Renal cortical epithelial cell (primary cell): ENCODE measurements at places on chromosomes 3 and 15.
A peak's percentile ranks its signal among the peaks of the same experiment; 100 is the strongest.

GRCh38 chr3:191997093-191997492, 536.1 kb downstream of the PYDC2 start:
- DNase-seq, result no peak

DNA sequence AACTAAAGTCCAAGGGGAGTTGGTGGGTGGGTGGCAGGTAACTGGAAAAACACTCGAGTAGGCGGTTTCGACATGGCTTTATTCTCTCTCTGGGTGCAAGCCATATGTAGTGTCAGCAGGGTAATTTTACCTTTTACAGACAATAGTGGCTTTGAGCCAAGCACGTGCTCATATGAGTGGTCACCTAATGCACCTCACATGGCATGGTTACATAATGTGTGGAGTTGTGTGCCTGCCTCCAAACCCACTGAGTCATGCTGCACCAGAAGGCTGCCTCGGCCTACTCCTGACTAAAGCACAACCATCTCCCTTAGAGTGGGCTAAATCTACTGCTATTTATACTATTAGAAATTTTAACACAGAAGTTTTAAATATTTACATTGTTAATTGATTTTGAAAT, 16.5 kb downstream of the CCRL2 start:
- peak; percentile 78 for DNase-seq

DNA sequence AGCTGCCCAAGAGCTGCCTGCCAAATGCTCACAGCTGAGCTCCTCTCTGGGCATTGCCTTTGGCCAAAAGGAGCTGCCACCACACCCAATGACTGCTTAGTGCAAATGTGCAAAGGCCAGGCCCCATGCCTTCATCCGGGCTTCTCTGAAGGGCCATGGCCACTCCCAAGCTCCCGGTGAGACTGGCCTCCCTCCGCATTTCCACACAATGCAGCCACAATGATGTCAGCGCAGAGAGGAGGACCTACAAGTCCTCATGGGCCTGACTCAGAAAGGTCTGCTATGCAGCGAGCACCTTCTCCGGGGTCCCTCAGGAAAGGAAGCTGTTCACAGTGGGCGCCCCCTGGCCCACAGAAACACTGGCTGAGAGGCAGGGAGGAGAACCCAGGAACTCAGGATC, 12.7 kb downstream of the OXTR start:
- DNase-seq, result no peak

- DNase-seq, result no peak
These were observed 246.5 kb upstream of the GOLIM4 start for GRCh38 chr3:168341956-168342936.

DNA sequence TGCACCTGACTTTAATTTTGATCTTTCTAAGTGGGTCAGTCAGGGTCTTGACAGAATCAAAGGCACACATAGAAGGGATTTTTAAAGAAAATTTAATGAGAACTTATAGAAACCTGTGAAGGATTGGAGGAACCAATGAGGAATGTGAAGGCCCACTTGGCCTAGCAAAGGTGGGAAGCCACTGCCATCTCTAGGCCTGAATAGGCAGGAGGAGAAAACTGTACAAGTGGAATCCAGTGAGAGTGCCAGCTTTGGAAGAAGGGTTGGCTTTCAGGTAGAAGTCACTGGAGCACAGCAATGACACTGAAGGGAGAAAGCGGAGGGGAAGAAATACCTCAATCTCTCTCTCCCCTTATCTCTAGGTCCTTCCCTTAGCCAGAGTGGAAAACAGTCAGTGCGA, 380.7 kb upstream of the KCNMB2 start:
- peak; percentile 26 for DNase-seq

- no peak for DNase-seq
These were observed 25.0 kb upstream of the VPS39 start for GRCh38 chr15:42233107-42233506.

GRCh38 chr3:127408684-127409420, 121.0 kb upstream of the PRR20G start:
- DNase-seq, result no peak

DNA sequence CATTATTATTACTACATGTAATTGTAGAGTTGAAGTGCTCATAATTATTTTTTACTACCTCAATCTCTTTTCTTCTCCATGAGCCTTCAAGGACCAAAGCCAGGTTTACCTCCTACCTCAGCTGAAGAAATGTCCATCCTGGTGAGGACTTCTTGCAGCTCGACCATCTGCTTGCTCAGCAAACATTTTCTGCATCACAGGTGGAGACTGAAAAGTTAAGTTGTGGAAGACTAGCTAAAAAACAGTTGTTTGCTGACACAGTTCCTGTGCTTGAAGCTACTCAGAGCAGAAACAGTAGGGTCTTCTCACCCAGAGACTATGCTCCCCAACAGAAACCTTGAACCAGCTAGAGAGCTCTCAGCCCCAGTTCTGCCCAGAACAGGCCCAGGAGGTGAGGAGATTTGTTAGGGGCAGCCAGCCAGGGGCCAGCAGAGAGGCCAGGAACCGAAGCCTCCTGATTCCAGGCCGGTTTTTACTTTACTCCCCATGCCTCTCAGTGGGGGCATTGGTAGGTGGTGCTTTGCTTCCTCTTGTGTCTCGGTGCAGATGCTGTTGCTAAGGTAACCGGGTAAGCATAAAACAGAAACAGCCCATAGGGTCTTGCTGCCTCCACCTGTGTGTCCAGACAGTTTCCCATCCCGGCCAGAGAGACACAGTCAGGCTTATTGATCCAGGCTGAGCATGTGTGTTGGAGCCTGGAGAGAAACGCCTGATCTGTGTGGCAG, 54.9 kb downstream of the CCNL1 start:
- DNase-seq, result no peak

DNA sequence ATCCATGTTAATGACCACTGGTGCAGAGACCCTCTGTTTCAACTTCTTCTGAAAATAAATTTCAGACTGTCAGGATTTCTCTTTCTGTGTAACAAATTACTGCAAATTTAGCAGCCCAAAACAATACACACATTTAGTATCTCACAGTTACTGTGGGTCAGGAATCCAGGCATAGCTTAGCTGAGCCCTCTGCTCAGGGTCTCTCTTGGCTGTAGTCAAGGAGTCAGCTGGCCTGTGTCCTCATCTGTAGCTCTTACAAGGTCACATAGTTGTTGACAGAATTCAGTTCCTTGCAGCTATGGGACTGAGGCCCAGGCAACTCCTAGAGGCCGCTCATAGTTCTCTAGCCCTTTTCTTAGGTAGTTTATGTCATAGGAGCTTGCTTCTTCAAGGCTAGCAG, 51.9 kb downstream of the NKIRAS1 start:
- DNase-seq, result no peak

DNA sequence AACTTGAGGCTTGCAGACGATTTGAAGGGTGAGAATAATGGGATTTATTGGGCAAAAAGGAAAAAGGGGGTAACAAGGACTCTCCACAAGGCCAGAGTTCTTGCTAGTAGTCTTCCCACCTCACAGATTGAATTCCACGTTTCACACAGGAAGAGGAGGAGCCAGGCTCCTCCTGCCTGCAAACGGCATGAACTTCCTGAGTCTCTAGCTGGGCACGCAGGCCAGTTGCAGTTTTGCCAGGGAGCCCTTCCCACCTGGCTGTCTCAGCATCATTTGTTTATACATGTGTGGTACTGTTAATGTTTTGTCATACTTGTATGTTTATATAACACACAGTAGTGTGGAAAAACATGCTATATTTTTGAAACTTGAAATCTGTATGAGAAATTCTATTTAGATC, 155.0 kb downstream of the NLGN1 start:
- no peak for DNase-seq

DNA sequence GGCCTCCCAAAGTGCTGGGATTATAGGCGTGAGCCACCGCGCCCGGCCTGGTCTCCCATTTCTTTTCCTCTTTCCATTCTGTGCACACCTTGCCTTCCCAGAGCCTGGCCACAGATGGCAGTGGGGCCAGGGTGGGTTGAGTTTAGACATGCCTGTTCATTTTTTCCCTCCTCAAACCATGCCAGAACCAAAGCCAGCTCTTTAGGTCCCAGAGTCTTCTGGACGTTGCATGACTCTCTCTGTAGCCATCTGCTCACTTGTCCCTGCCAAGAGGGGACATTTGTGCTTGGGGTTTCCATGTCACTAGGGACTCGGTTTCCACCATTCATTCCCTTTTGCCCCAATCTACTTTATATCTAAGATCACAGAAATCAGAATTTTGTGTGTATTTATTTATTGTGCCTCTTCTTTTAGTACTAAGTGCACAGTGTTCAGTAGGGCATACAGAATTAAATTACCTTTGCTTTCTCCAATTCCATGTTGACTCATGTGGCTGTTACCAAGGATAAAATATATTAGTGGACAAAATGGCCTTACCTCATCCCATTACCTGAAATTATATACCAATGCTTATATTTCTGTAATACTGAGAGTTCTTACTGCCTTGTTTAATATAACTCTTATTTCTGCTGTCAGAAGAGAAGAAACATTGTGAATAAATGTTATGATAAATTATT, 49.6 kb downstream of the USP13 start:
- DNase-seq, result no peak

- peak; percentile 28 for DNase-seq
These were observed 27.4 kb upstream of the SLCO2A1 start for GRCh38 chr3:134057006-134057653.

GRCh38 chr3:159166899-159167586, 365.2 kb downstream of the MFSD1 start:
- DNase-seq, result no peak

DNA sequence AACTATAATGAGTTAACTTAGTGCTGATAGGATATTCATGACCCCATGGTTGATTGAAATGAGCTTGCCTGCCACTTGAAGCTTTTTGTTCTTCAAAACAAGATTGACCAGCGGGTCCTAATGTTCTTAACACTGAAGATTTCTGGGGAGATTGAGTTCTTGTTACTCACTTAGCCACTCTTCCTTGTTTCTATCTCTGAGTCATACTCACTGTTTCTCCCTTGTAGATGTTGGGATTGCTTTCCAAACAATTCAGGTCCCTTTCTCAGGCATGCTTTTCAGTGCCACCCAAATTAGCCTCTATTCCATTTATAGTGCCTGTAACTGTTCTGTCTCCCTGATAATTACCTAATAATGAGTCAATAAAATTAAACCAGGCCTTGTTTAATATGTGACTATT, 517.0 kb downstream of the SQOR start:
- no peak for DNase-seq

GRCh38 chr15:63330926-63331325, 50.7 kb downstream of the CA12 start:
- DNase-seq, result no peak

- no peak for DNase-seq
These were observed 293.5 kb downstream of the CGGBP1 start for GRCh38 chr3:87765256-87765655.

- no peak for DNase-seq
These were observed 81.9 kb downstream of the EBLN2 start for GRCh38 chr3:73143401-73143800.

DNA sequence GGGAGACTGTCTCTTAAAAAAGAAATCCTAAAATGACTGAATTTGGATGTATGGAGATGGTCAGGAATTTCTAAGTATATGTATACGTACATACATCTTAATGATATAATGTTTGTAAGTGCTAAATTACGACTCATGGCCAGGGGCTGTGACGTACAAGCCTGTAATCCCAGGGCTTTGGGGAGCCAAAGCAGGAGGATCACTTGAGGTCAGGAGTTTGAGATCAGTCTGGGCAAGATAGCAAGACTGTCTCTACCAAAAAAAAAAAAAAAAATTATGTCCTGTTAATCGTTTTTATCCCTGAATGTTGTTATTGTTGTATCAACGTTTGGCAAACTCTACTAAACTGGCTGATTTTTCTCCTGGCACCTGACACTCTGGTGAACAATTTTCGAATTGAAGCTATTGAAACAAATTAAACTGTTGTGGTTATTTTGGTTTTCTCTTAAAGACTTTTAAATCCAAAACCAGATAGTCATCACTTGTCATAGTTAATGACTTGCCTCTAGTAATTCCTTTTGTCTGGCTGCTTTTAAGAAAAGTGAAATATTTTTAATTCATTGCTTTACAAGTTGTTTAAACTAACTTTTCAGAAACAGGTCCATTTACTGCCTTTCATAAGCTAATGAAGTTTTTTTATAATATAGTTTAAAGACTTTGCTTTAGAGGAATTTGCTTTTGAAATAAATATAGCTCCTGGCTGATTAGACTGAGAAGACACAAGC, 7.0 kb downstream of the MORF4L1 start:
- peak; percentile 28 for DNase-seq

DNA sequence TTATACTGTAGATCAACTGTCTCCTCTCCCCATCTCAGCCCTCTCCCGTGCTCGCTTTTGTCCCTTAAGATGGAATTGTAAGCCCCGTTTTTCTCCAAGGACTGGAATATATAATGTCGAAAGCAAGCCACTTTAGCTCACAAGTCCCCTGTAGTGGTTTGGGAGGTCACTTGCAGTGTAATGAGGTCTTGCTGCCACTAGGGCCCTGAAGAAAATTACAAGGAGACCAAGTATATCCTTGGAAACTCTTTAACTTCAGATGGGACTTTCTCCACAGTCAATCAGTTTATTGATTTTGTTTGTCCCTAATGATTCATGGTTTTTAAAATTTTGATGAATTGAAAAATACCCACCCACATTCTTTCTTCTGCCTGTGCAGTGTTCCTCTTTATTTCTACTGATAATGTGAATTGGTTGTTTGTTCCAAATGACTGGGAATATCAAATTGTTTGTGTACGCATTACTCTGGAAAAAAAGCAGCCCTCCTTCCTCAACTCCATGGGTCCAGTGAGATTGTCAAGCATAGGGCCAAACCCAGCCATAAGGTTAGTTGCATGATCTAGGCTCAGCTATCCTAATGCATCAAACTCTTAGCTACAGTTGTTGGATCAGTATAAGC, 294.8 kb downstream of the MCTP2 start:
- DNase-seq, result no peak

GRCh38 chr3:143267989-143268388, 148.4 kb downstream of the CHST2 start:
- peak; percentile 33 for DNase-seq

DNA sequence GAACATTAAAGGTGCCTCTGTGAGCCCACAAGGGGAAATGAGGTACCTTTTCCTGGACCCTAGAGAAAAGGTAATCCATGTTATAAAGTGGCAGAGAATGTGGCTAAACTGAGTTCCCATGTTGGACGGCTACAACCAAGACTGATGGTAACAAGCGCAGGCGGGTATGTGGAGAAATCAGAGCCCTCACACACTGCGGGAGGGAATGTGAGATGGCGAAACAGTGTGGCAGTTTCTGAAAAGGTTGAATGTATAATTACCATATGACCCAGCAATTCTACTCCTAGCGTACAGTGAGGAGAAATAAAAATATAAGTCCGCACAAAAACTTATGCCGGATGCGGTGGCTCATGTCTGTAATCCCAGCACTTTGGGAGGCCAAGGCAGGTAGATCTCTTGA, 24.1 kb upstream of the SHISA5 start:
- no peak for DNase-seq

- no peak for DNase-seq
These were observed 1.2 kb downstream of the CALML4 start for GRCh38 chr15:68203956-68204355.
